MG63 (cell line): ENCODE measurements at places on chromosomes 7 and 10. TPM values are rescaled to one million over a fixed set of nuclear protein-coding genes. Genes with fewer than 3 reads are reported as not detected.

The NUDCD3 gene
- total RNA-seq: 23.1 and 32.8 TPM in 2 replicates

DNA sequence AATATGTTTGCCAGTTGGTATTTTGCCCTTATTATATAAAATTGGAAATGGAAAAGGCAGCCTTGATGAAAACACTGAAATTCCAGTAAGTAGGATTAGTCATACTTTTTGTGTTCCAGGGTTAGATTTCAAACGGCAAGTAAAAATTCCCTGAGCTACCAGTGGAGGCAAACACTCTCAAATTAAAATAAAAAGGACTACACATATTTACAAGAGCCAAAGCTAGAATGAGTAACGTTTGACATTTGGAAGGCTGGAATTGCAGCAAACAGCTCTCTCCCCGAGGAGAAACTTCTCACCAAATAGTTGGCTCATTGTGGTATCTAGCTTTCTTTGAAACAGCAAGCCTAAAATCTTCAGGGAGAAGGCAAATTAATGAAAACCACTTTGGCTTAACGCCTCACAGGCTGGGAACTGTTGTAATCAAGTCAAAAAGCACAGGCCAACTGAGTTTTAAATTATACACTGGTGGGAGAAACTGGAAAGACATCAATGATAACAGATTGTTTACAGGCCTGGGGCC lies 288.4 kb downstream of the SNX13 start:
- DNase-seq: peak; percentile 51

The GHITM gene
- 168 and 181 TPM in 2 replicates for total RNA-seq

GRCh38 chr10:86666538-86666937 lies 1.8 kb upstream of the LDB3 start:
- no peak for DNase-seq

- peak; percentile 50 for DNase-seq
Observed at GRCh38 chr10:14536241-14537213, 205.8 kb upstream of the FRMD4A start.

DNA sequence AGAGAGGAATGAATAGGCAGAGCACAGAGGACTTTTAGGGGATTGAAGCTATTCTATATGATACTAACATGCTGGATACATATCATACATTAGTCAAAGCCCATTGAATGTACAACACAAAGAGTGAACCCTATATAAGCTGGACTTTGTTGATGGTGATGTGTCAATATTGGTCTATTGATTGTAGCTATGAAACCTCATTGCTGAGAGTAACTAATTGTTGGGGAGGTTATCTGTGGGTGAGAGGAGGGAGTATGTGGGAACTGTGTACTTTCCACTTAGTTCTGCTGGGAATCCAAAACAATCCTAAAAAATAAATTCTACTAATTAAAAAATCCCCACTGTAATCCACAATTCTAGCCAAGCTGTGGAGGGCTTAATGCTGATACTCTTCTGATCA lies 22.0 kb upstream of the CYP2C9 start:
- no peak for DNase-seq

GRCh38 chr7:88689821-88690220 lies 69.7 kb upstream of the ZNF804B start:
- DNase-seq: no peak

- no peak for DNase-seq
Observed at GRCh38 chr10:96416643-96417042, 57.8 kb upstream of the OPALIN start.

DNA sequence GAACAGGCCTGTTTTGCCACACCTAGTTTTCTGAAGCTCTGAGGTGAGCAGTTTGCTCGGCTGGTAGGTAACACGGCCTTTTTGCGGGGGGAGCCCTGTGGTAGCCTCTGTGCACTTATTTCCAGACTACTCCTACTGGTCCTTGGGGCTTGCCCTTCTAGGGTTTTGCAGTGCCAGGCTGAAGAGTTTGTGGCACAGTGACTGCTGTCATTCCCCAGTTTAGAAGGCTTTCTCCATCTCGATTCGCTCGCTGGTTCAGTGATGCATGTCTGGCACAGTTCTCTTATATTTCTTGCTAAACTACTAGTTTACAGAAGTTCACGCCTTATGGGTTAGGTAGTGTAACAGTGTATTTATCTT lies 711 bp downstream of the KIF20B start:
- DNase-seq: no peak

GRCh38 chr10:49090189-49090575 lies 25.1 kb downstream of the VSTM4 start:
- DNase-seq: no peak

The FXYD4 gene
- not detected in 2 replicates for total RNA-seq

GRCh38 chr7:75879771-75880184 lies 944 bp downstream of the RHBDD2 start:
- DNase-seq: no peak

DNA sequence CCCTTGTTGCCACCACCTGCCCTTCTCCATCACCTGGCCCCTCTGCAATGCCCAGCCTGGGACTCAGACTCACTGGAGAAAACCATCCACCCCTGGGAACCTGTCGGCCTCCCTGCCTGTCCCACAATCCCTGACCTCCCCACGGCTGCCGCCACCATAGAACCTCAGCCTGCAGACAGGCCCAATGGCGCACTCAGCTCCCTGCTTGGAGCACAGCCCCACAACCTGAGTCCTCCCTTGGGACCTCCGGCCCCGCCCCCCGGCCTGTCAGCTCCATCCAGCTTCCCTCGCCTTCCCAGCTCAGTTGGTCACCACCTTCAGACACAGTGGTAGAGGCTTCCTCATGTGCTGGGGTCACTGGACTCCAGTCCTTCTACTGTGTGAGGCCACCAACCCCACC lies 41.1 kb downstream of the PARP12 start:
- no peak for DNase-seq

The MBL2 gene
- not detected in 2 replicates for total RNA-seq

GRCh38 chr7:24354456-24354855 lies 70.5 kb downstream of the NPY start:
- DNase-seq: no peak

- no peak for DNase-seq
Observed at GRCh38 chr7:3564231-3564630, 263.2 kb downstream of the SDK1 start.

The CD36 gene
- total RNA-seq: not detected in 2 replicates

GRCh38 chr10:70902661-70903261 lies 14.4 kb upstream of the PCBD1 start:
- no peak for DNase-seq

GRCh38 chr10:29163746-29164145 lies 125.1 kb upstream of the LYZL1 start:
- peak; percentile 48 for DNase-seq

DNA sequence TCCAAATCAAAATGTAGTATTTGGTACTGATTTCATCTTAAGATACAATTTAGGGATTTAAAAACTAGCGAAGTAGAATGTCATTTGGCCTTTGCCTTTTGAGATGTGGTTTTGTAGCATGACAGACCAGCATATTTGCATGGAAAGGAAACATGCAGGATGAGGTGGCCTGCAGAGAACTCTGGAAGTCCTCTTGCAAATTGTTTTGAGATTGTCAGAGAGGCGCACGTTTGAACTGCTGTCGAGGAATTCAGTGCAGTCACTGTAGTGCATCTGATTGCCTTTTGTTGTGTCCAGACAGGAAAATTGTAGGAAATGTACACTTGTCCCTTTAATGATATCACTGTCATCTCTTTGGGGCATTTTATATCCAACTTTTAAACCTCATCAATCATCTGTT lies 136.7 kb downstream of the CELF2 start:
- no peak for DNase-seq

GRCh38 chr10:16491933-16492332 lies 29.7 kb downstream of the C1QL3 start:
- DNase-seq: no peak

GRCh38 chr10:92702301-92702916 lies 12.7 kb downstream of the HHEX start:
- no peak for DNase-seq

The GARIN1A gene
- total RNA-seq: 0.02 and 0.46 TPM in 2 replicates

GRCh38 chr7:44063547-44063893 lies 1.8 kb downstream of the PGAM2 start:
- DNase-seq: no peak

The SYT15B gene
- total RNA-seq: 0.26 and 1.1 TPM in 2 replicates

DNA sequence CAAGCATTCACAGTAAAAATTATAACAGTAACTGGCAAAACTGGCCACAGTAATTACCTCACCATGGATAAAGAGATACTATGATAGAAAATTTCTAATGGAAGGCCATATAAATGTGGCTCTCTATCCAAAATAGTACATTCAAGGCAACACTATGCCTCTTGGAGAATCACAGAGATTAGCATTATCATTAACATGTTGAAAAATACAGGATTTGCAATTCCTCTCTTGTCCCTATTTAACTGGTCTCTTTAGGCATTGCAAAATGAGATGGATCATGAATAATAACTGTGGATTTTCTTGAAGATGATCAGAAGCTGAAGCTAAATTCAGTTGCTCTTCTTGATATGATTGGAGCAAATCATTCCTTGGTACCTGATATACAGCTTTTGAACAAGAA lies 100.8 kb upstream of the HGF start:
- no peak for DNase-seq

GRCh38 chr10:12484941-12485805 lies 135.8 kb downstream of the CAMK1D start:
- no peak for DNase-seq

The TUBB8 gene
- total RNA-seq: not detected in 2 replicates

DNA sequence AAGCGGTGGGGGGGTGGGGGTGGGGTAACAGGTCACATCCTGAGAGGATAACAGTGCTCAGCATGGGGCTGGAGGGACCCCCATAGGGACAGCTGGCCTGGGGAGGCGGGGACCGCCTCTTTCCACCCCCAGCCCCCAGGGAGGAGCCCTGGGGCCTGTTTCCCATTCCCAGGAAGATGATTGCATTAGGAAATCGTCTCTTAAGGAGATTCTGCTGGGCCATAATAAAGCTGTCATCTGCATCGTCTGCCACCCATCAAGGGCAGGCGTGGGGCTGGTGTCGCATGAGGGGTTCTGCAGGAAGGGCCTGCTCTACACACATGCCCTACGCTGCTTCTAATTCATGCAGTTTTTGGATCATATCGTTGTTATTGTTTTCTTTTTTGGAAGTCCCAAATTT lies 17.2 kb downstream of the RET start:
- DNase-seq: no peak

- no peak for DNase-seq
Observed at GRCh38 chr10:60778971-60779796, 906 bp downstream of the CDK1 start.

DNA sequence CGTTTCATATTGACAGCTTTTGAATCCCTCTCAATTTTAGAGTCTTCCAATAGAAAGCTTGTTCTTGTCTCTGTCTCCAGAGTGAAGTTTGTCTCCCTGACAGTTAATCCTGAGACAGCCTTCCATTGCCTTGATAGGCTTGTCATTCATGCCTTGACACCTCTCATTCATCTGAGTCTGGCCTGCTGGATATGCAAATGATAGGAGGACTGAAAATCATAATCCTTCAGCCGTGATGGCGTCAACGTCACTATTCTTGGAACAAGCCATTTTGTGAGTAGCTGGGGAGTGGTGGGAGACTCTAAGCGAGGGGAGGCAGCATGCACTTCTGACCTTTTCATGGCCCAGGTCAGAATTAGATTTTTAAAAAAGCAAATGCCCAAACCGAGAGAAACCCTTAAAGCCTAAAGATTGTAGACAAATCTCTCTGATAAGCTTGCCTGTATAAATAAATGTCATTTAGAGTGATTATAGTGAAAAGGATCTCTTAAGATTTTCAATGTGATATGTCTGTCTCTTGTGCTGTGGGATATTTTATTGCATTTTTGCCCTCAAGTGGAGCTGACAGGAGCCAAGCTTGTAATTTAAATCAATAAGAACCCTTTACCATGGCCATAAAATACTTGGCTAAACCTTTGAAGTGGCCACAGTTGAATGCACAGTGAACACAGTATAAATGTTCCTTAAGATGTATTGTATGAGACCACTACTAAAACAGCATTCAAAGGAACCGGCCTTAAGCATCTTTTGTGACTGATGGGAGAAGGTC lies 148.8 kb downstream of the SNX10 start:
- no peak for DNase-seq

GRCh38 chr7:136405931-136406777 lies 429.0 kb upstream of the MTPN start:
- DNase-seq: no peak

DNA sequence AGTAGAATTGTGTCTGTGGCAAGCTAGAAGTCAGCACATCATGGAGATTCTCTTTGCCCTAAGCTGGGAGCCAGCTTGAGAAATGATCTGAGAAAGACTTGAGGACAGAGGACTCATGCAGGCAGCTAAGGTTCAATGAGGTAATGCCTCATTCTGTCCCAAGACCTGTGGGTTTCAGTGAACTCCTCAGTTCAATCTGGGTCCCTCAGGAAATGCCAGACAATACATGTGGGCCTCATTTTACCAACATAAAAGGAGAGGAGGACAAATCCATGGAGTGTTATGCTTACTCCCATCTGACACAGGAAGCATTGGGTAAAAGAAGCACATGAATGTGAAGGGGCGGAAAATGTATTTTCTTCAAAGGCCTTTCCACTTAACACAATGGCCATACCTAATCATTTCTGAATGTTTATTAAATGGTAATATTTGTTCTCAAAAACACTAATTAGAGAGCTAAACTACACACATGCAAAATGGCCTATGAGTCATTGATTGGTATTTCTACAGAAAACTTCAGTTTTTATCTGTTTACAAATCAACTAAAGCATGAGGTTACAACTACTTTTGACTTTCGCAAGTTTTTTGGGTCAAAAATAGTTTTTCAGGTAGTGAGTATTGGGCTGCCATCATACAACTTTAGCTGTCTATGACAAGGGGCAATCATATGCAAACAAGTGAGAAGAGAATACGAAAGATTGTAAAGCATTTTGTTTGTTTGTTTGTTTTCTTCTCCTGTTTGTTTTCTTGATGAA lies 205.3 kb downstream of the CHRM2 start:
- DNase-seq: no peak

DNA sequence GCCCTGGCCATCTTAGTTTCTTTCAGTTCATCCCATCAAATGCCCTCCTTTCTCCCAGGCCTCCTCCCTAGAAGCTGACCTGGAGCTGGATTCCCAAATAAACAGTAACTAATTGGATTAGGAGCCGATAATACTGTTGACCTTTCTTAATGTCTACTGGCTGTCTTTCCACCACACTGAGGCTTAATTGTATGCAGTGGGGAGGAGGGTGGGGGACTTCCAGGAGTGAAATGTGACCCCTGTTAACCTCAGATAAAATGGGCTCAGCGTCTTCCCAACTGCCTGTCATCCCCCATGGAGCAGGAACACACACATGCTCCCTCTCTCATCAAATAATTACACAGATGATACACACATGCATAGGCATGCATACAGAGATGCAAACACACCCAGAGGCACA lies 53.7 kb upstream of the LBX1 start:
- no peak for DNase-seq

DNA sequence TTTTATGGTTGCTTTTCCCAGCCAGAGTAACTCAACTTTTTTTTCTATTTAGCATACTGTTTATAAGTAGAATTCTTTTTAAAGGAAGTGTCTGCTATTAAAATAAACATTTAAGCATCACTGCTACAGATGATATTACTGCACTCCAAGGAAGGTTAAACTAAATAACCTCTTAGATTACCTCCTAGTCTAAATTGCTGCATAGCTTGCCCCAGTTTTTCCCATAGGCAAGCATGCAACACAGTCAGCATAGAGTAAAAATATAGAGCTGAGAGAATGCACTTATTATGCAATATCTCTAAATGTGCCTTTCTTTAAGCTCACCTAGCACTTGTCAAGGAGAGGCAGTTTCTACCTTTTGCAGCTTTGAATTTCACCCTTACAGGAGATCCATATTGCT lies 1392.4 kb upstream of the CELF2 start:
- DNase-seq: no peak
